ENCODE measurements at places on chromosomes 4 and X.

GRCh38 chr4:15343000-15343399 lies 84.8 kb upstream of the C1QTNF7 start:
- no peak for DNase-seq

DNA sequence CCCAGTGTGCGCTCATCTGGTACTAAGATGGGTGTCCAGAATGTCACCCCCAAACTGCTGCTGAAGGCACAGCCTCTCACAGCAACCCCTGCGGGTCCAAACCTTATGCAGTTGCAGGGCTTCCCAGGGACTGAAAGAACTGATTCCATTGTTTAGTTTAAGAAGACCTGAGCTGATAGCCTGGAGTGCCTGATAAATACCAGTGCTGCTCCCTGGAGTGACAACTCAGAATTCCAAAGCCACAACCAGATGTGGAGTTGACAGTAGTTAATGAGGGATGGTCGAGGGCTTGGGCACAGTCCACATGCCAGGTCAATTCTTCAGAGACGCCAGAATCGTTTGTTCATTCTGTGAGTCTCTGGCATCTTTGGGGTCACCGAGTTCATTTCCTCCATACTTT lies 71.2 kb downstream of the LNX1 start:
- DNase-seq: no peak

DNA sequence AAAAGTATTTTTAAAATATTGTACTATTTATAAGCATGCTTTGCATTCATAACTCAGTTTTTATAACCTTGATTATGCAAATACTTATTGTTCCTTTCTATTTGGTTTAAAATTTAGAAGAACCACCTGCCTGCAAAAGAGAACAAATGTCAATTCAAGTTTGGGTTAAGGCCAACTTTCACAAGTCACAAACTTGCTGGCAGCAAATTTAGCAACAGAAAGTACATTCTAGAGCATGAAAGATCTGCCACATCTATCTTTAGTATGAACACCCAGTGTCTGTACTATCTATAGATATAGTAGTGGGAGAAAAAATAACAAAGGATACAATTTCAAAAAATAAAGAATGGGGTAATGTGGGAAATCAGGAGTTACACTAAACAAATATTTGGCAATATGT lies 1014.2 kb downstream of the C4orf33 start:
- DNase-seq: no peak

GRCh38 chr4:134027931-134028330 lies 173.7 kb downstream of the PABPC4L start:
- DNase-seq: no peak

GRCh38 chr4:105014234-105014633 lies 132.4 kb upstream of the TET2 start:
- no peak for DNase-seq

DNA sequence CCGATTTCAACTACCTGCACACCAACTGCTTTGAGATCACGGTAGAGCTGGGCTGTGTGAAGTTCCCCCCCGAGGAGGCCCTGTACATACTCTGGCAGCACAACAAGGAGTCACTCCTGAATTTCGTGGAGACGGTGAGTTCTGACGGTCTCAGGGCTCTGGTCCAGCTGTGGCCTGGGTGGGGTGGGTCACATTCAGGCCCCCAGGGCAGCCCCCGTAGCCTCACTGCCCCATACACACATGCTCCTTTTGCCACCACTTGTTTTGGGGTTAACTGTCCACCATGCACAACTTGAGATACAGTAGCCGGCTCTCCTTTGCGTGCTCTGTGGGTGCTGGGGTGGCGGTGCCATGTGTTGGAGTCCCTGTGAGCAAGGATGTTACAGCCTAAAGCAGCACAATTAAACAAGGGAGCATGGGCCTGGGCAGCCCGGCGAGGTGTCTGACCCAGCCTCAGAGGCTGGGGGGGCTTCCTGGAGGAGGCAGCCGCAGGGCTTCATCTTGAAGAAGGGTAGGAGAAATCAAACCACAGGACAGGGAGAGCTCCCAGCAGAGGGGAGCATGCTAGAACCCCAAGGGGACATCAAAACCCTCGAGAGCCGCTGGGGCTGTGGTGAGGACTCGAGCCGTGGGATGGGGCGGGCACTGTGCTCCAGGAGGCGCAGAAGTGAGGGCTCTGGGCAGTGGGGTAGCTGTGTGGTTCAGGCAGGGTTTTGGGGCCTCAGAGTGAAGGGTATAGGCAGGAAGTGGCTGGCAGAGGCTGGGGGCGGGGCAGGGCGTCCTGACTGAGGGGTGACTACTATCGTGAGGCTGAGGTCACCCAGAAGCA lies 22.0 kb downstream of the CPZ start:
- no peak for DNase-seq

All from endothelial cell (in vitro differentiated cells).